ENCODE measurements at places on chromosomes 2 and 18. TPM values are rescaled to one million over a fixed set of nuclear protein-coding genes. Genes with fewer than 3 reads are reported as not detected.

CXCR1 gene
- 48.4 TPM for total RNA-seq

DNA sequence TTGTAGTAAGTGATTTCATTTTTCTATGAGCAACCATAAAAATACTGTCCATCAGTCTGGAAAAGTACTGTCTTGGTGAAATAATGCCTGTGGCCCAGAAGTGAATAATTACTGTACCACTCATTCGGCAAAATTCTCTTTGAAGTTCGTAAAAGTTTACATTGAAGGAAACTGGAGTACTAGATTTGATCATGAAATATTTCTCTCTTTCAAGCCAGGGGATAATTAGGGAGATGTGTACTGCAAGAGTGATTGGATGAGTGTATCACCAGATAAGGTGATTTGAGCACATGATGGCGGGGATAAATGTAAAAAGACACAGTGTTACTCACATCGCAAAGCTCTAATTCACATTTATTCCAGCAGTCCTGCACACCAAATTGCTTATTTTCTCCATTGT, 883.2 kb upstream of the PIK3C3 start:
- no peaks in the 10 kb centered on the region for H3K36me3 ChIP-seq
- no peak for DNase-seq
- no peak overlapping the region for H3K27ac ChIP-seq
- H3K27me3 ChIP-seq = no peaks in the 10 kb centered on the region

GRCh38 chr2:16012029-16012596, 71.8 kb downstream of the MYCN start:
- H3K27me3 ChIP-seq = peaks cover 30% of the 10 kb centered on the region
- DNase-seq = no peak
- H3K27ac ChIP-seq = no peak overlapping the region
- no peaks in the 10 kb centered on the region for H3K36me3 ChIP-seq

DNA sequence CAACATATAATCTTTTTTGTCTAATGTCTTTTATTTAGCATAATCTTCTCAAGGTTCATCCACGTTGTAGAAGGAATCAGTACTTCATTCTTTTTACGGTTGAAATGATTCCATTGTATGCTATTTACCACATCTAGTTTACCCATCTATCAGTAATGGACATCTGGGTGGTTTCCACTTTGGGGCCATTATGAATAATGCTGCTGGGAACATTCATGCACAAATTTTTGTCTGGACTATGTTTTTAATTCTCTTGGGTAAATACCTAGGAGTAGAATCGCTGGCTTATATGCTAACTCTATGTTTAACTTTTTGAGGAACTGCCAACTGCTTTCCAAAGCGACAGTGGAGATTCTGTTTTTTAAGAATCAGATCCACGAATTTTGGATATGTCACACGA, 7.4 kb upstream of the GCG start:
- no peaks in the 10 kb centered on the region for H3K36me3 ChIP-seq
- no peaks in the 10 kb centered on the region for H3K4me1 ChIP-seq
- DNase-seq = no peak
- no peak overlapping the region for H3K27ac ChIP-seq
- H3K4me3 ChIP-seq = no peak overlapping the region

DNA sequence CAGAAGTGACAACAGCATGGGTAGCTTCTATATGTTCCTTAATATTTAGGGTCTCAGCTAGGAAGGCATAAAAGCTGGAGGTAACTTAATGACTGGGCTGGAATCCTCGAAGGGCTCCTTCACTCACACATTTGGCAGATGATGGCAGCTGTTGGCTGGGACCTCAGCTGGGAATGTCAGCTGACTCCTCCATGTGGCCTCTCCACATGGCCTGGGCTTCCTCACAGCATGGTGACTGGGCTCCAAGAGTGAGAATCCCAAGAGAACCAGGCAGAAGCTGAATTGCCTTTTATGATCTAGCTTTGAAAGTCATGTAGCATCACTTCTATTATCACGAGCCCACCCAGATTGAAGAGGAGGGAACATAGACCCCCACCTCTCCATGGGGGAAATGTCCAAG, 54.9 kb downstream of the TET3 start:
- no peaks in the 10 kb centered on the region for H3K36me3 ChIP-seq
- H3K27ac ChIP-seq = no peak overlapping the region
- no peak for DNase-seq
- H3K4me1 ChIP-seq = peaks cover 68% of the 10 kb centered on the region
- H3K27me3 ChIP-seq = no peaks in the 10 kb centered on the region

DNA sequence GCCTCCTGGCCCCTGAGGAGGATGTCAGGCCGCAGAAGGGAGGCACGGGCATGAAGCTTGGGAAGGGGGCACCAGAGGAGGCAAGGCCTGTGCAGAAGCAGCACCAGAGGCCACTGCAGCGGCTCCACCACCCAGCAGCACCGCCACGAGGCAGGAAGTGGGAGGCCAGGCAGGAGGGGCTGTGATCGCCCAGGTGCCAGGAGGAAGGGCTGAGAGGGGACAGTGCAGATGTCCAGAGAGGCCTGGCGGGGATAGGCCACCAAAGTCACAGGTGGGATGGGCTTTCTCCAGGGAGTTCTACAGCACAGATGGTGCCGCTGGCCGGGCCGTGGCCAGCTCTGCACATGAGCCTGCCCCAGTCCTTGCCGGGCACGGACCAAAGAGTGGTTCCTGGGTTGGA, 6.0 kb upstream of the ALPI start:
- no peak overlapping the region for H3K27ac ChIP-seq
- no peak overlapping the region for H3K4me3 ChIP-seq
- DNase-seq = no peak
- no peaks in the 10 kb centered on the region for H3K4me1 ChIP-seq
- no peaks in the 10 kb centered on the region for H3K36me3 ChIP-seq
- H3K27me3 ChIP-seq = no peaks in the 10 kb centered on the region

DNA sequence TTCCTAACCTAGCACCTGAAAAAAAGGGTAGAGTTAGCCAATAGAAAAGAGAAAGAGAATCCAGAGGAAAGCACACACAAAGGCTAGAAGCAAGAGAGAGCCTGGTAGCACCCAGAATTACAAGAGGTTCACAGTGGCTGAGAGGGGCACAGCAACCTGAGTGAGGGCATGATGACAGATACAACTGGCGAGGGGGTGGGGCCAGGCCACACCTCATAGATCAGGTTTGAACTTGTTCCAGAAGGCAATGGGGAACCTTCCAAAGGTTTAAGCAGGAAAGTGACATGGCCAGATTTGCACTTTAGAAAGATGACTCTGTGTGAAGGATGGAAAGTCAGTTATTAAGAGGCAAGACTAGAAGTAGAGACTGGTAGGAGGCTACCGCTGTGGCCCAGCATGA, 148.0 kb downstream of the TTC32 start:
- H3K4me3 ChIP-seq = no peak overlapping the region
- no peaks in the 10 kb centered on the region for H3K36me3 ChIP-seq
- no peak overlapping the region for H3K27ac ChIP-seq
- H3K27me3 ChIP-seq = no peaks in the 10 kb centered on the region
- DNase-seq = no peak

DNA sequence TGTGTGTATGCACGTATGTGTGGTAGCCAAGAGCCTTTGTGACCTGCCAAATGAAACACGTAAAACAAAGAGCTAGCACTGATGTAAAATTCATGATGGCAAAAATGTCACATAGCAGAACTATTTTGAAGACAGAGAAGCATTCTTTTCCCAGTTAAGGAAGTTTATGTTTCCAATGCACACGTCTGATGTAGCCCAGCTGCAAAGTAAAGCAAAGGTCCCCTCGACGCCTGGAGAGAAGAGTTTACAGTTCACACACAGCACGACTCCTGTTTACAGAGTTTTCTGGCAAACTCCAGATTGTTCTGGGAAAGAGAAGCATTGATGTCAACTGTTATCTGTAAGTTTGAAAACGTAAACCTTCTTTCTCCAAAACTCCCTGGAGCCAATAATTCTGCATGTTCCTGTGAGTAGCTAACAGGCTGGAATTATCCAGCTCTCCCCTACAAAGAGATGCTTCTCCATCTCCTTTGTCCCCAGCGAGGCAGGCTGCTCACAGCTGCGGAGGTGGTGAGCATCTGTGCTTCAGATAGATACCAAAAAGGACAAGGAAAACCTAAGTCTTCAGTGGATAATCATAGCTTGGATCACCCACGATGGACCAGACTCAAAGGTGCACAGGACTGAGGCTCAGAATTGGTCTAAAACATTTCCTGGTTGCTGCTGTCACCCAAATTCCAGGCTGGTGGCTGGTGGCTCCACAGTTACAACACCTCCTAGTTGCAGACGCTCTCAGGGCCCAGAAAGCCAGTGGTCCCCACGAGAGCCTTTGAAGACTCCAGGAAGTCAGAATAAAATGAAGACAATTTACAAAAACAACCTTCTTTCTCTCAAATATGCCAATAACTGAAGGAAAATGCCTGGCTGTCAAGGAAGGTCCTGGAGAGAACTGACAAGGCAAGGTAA, 87.4 kb downstream of the COL6A3 start:
- H3K4me3 ChIP-seq = no peak overlapping the region
- no peaks in the 10 kb centered on the region for H3K4me1 ChIP-seq
- no peak overlapping the region for H3K27ac ChIP-seq
- no peaks in the 10 kb centered on the region for H3K27me3 ChIP-seq

DNA sequence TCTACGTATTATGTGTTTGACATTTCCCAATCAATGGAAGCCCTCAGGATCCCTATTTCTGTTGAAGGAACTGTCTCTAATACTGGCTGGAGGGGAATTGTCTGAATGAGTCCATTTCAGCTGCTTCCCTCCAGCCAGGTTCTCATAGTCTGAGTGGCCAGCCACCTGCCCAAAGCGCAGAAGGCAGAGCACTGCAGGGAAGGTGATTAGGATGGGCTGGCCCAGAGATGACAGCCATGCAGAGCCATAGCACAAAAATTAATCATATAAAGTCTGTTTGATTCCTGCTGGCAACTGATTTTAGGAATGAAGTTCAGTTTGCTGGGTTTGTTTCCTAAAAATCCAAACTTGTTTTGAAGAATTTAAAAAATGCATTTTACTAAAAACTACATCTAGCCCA, 327.1 kb downstream of the ETAA1 start:
- no peaks in the 10 kb centered on the region for H3K4me1 ChIP-seq
- no peak overlapping the region for H3K4me3 ChIP-seq
- no peaks in the 10 kb centered on the region for H3K27me3 ChIP-seq
- DNase-seq = no peak
- no peaks in the 10 kb centered on the region for H3K36me3 ChIP-seq

- no peak for DNase-seq
- no peaks in the 10 kb centered on the region for H3K4me1 ChIP-seq
Measured at GRCh38 chr2:105610576-105611332, 134.0 kb upstream of the NCK2 start.
